ENCODE measurements at places on chromosomes 7 and 10. TPM values are rescaled to one million over a fixed set of nuclear protein-coding genes. Genes with fewer than 3 reads are reported as not detected.

Gene MAT1A
- not detected for total RNA-seq

Gene SOSTDC1
- not detected for total RNA-seq

Gene SPACDR
- 3.5 TPM for total RNA-seq

Gene CYP3A4
- not detected for total RNA-seq

Gene ZMIZ2
- total RNA-seq: 106 TPM

Gene GIMAP1
- total RNA-seq: 5.5 TPM

Gene OR2A25
- total RNA-seq: not detected

Gene FEZF1
- not detected for total RNA-seq

Gene GPR85
- not detected for total RNA-seq

Gene PPP1R17
- total RNA-seq: not detected

Gene ADAM22
- 1.1 TPM for total RNA-seq

Gene ERVW-1
- total RNA-seq: not detected

Gene PCLO
- under 0.01 TPM for total RNA-seq

Gene DNAJC12
- total RNA-seq: 6.6 TPM

Gene RET
- total RNA-seq: 0.19 TPM

Gene PDE6C
- not detected for total RNA-seq

Gene CYP3A7
- total RNA-seq: not detected

Gene HACD1
- total RNA-seq: 2.2 TPM

Gene SYT15B
- total RNA-seq: 0.12 TPM

Gene EVX1
- not detected for total RNA-seq

Gene CNTNAP2
- not detected for total RNA-seq

Gene UCMA
- total RNA-seq: not detected

Gene PLXNA4
- total RNA-seq: 0.07 TPM

Gene SVIL
- 12.5 TPM for total RNA-seq

Gene TMEM213
- total RNA-seq: not detected

Gene STX1A
- total RNA-seq: 16.8 TPM

Gene FAM24B
- total RNA-seq: 7.0 TPM

Gene GNAT3
- not detected for total RNA-seq

Gene NUTM2E
- total RNA-seq: 0.27 TPM

Gene AS3MT
- 1.1 TPM for total RNA-seq

Gene GAD2
- total RNA-seq: not detected

Gene AKR1C4
- not detected for total RNA-seq

Gene TMEM140
- 10.8 TPM for total RNA-seq

Gene DRGX
- not detected for total RNA-seq

Gene RNF32
- 0.71 TPM for total RNA-seq

Gene MKLN1
- total RNA-seq: 40.1 TPM

Gene MEOX2
- not detected for total RNA-seq

Gene INPP5F
- 12.6 TPM for total RNA-seq

Gene BCL7B
- 86.5 TPM for total RNA-seq

Gene PLAU
- total RNA-seq: 0.16 TPM

Gene TMEM130
- total RNA-seq: 0.23 TPM

Gene ASB4
- total RNA-seq: not detected

Gene LRRD1
- total RNA-seq: not detected

Gene NODAL
- total RNA-seq: not detected

Gene AMPH
- total RNA-seq: not detected

Gene RAB19
- 11.3 TPM for total RNA-seq

Measured in activated CD4-positive, alpha-beta T cell treated with anti-CD3 and anti-CD28 coated beads for 36 hours (primary cell).